ENCODE measurements at places on chromosomes 3 and 15.

GRCh38 chr3:2944628-2945027 is 165.5 kb downstream of the IL5RA start:
- no peak for DNase-seq

- DNase-seq, result no peak
Measured at GRCh38 chr15:98394546-98394945, 253.8 kb upstream of the IGF1R start.

DNA sequence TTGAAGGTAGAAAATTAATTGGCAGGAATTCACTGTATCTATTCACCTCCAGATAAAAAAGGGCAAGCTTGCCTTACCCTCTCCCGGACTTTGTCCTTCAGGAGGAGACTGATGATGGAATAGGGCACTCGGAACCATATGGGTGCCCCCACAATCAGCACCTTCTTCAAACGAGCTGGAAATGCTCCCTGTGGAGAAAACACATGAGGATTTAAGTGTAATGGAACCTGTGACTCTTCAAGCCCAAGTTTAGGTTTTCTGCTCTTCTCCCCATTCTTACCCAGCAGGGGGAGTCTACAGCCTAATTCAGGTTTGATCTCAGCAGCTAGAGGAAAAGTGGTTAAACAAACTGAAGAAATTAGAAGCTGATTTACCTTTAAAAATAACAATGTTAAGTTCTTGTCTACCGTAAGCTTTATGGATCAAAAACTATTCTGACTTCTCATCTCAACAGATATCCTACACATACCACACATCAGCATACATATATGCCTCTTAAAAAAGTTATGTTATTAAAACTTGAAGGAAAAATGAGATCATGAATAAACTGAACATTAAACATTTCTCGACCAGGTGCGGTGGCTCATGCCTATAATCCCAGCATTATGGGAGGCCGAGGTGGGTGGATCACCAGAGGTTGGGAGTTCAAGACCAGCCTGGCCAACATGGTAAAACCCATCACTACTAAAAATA is 57.5 kb upstream of the SIN3A start:
- DNase-seq, result no peak

DNA sequence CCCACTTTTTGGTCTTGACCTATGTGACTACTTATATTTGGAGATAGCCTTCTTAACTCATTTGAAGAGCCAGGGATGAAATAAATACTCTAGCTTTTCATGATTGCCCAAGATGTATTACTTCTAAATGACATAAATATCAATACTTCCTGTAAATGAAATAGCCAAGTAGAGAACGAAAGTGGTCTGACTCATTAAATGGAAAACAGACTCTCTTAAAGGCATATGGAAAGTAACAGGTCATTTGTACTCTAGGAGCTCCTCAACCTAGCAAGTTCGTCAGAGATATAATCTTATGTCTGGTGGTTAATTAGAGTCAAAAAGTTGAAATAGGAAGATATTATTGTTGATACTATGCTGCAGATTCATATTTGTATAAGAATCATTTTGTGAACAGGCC is 1105.4 kb downstream of the TUSC7 start:
- DNase-seq, result no peak

DNA sequence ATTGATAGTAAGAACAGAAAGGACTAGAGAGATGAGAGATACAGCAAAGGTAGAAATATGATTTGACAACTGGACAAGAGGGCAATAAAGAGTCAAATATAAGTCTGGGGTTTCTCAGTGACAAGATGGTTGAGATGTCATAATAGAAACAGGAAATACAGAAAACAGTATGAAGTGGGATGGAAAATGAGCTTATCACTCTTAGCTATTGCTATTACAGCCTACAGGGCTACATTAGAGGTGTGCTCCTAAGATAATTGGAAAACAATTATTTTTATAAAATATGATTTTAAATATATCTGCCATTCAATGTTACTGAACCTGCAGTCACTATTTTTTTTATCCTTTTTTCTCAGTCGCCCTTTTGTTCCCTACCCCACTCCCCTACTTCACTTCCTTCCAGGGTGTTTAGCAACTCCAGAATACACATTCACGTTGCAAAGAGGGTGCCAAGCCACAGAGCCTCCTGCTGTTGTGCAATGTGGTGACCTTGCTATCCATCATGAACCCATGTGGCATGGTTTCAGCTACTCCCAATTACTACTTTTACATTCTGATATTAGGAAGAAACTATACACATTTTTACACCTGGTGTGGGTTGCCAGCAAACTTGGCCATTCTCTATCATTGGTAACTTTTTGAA is 6.0 kb downstream of the NRG4 start:
- no peak for DNase-seq

DNA sequence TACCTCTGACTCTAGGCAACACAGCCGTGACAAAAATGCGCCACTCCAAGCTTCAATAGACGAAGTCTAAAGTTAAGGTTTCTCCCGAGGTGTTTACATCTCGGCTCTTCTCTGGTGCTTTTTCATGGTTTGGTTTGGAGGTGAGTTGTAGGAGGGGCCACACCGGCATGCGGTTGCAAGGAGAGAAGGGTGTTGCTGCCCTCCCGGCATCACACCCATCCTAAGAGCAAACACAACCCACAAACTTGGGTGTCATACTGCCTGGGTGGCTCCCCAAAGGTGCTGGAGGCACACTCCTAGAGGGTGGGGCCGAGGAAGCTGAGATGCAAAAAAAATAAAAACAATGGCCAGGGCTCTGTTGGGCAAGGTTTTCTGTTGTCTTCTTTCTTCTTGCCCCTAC is 225.2 kb upstream of the ICE2 start:
- DNase-seq, result no peak

DNA sequence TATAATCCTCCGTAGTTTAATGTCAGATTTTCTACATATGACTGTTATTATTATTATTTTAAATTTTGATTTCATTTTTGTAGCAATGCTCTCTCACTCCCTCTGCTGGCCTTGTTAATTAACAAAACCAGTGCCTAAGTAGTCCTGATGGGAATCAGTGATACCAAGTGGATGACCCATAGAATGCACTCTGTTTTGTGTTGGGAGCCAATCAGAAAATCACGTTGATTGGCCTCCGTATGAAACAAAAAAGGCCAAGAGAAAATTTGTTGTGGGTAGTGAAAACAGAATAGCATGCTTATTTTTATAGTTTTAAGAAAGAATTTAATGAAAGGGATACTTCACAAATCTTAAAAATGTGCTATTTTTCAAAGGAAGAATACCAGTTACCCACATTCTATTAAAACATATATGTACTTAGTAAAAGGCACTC is 34.4 kb upstream of the MEIS2 start:
- DNase-seq, result no peak

Measured in DMS153 (cell line).